ENCODE measurements at places on chromosomes 2 and 18. TPM values are rescaled to one million over a fixed set of nuclear protein-coding genes. Genes with fewer than 3 reads are reported as not detected.

The CRYBA2 gene
- not detected for total RNA-seq

DNA sequence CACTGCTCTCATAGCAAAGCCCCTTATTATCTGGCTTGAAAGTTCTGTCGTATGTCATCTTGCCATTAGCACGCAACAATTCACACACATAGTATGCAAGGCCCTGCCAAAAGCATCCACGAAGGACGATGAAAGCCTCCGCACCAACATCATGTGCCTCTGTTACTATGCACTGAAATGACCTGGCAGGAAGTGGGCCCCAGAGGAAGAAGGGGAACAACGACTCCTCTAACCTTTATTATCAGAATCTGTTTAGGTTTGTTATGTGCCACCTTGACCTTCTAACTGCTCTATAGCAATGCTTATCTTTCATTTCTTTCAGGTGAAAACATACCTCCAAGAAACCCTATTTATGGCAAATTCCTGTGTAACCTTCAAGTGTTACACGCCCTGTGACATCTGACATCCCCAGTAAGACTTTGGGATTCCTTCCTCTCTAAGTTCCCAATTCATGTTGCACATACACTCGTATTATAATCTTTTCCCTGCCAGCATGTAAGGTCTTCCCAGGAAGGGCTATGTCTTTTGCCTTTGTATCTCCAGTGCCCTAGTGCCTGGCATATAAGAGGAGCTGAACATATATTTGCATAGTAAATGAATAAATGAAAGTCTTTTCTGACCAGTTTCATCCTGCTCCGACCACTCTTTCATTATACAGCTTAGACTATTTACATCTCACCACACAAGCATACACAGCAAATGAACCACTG, 7.0 kb upstream of the NDUFV2 start:
- DNase-seq, result no peak

DNA sequence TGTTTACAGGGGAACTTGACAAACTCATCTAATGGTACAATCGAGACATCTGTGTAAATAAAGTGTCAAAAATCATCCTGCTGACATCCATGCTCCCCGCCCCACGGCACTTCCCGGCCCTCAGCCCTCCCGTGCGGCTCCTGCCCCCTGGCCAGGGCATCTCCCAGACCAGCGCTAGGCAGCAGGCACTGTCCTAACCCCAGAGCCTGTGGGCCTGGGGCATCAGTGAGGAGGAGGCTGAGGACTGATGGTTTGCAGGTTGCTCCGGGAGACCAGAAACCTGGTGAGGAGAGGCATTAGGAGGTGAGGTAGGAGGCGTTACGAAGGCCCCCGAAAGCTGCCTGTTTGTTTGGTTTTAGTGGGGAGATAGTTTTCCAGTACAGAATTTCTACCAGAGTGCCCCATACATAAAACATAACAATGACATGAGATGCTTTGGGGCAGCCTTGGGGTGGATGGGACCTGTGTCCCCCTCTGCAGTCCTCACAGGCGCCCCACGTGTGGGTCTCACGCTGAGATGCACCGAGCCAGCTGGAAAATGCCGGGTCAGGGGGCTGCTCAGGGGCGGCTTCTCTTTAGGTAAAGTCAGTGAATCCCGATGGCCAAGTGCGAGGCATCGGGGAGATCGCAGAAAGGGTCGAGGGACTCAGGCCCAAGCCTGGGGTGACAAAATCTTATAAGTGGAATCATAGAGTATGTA, 114.2 kb downstream of the RTP5 start:
- no peak for DNase-seq

- no peak for DNase-seq
Observed at GRCh38 chr2:73838889-73839534, 10.3 kb downstream of the STAMBP start.

GRCh38 chr18:9191658-9192256, 55.2 kb downstream of the ANKRD12 start:
- DNase-seq, result no peak

The GCG gene
- total RNA-seq, result 16.6 TPM

DNA sequence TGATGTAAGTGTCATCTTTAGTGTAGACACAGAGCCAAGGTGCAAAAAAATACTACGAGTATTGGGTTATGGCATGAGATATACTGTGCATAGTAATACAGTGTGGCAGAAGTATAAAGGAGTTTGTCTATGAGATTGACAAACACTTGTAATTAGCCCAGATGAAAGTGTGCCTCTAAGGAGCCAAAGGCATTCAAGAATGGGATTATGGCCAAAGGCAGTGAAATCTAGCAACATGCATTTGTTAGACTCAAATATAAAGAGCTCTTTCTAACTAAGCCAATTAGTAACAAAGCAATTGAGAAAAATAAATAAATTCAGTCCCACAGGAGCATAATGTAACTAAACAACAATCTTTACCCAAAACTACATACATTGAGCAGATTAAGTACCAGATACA, 1761.8 kb downstream of the SUCLG1 start:
- no peak for DNase-seq

DNA sequence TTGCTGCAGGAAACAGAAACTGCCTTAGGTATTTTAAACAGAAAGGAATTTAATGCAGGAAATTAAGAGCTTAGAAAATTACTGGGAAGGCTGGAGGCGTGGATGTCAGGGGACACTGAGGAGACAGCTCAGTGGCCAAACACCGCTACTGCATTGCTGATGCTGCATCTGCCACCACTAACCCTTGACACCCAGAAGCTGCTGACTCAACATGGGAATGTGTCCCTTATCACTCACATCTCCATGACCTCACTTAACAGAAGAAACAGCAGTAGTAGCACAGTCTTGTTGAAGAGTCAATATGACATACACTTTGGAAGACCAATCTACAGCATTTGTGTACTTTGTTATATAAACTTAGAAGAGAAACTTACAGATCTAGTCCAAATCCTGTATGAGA, 906.1 kb downstream of the SLC4A3 start:
- DNase-seq, result no peak

- no peak for DNase-seq
Observed at GRCh38 chr2:186911551-186912085, 62.6 kb upstream of the ZSWIM2 start.

DNA sequence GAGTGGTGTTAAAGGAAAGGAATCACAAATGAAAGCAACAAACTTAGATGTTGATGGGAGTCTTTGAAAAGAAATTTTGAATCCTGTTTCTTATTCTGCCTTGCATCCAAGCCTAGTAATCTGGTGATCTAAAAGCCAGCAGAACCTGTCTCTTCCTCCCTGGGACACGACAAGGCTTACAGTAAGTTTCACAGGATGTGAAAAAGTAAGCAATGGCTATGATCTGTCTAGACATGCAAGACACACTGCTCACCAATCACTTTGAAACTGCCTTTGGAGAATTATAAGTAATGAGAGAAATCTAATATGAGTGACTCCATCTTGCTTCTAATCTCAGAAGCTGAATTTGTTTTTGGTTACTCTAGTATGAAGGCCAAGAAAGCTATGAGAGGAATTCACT, 103.7 kb downstream of the KCNH7 start:
- DNase-seq, result no peak

GRCh38 chr2:74625658-74626425, 22.3 kb downstream of the M1AP start:
- no peak for DNase-seq

The NT5DC4 gene
- total RNA-seq, result not detected

The ABCG8 gene
- total RNA-seq, result not detected

GRCh38 chr2:106570316-106570715, 83.2 kb downstream of the CD8B2 start:
- DNase-seq, result no peak

- DNase-seq, result no peak
Observed at GRCh38 chr2:234355808-234356365, 141.0 kb downstream of the ARL4C start.

DNA sequence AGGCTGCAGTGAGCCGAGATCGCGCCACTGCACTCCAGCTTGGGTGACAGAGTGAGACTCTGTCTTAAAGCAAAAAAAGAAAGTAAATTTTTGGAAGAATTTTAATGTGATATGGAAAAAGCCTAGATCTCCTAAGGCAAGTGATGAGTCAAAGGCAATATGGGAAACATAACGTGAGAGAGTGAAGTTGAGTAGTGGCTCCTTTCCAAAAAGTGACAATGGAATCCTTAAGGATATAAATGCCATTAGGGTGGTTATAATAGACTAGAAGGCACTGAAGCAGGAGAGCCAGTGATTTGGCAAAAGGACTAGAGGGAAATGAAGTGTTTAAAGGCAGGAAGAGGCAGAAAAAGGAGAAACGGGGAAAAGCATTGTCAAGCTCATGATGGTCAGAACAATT, 25.6 kb downstream of the ARHGAP28 start:
- no peak for DNase-seq

All from muscle of leg (tissue), 16 donors.